Stimulated activated CD4-positive, alpha-beta T cell treated with anti-CD3 and anti-CD28 coated beads, TNF-alpha, amount 100 ng/mL, for 48 hours (primary cell): ENCODE measurements at places on chromosomes 13 and 19.

- DNase-seq, result no peak
Measured at GRCh38 chr19:51783372-51783771, 11.6 kb upstream of the FPR3 start.

- peak; percentile 46 for DNase-seq
Measured at GRCh38 chr13:31742097-31742734, 2.9 kb downstream of the RXFP2 start.

- no peak for DNase-seq
Measured at GRCh38 chr13:90933097-90933826, 414.2 kb upstream of the MIR17HG start.

DNA sequence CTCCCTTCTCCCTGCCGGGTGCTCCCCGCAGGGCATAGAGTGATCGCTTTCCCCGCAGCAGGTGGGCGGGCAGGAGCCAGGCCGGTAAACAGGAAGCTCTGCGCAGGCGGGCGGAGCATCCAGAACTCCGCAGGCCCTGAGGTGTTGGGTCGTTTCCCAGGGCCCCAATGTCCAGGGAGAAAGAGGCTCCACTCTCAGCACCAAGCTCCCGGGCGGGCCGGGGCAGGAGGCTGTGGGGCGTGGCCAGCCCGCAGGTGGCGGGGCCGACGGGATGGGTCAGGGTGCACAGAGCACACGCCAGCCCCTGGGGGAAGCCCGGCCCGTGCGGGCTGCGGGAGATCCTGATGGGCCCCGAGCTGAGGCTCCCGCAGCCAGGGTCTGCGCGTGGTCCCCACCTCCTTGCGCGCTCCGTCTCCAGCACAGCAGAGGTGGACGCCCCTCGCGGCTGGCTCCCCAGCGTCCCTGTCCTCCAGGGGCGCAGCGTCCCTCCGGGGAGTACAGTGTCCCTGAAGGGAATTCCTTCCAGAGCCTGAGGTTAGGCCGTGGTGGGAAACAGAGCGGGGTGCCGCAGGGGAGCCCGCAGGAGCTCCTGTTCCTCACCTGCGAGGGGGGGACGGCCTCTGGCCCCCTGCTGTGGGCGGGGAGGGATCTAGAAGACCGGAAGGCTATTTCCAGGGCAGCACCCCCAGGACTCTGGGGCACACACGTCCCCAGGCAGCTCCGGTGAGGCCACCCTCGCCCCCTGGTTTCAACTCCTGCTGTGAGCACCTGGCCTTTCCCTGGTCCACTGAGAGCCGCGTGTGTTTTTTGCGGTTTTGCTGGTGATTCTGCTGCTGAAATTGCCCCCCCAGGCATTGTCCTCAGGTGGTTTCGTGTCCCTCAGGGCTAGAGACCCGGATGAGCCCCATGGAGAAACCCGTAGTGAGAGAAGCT is 12.2 kb downstream of the PIP5K1C start:
- DNase-seq, result no peak

DNA sequence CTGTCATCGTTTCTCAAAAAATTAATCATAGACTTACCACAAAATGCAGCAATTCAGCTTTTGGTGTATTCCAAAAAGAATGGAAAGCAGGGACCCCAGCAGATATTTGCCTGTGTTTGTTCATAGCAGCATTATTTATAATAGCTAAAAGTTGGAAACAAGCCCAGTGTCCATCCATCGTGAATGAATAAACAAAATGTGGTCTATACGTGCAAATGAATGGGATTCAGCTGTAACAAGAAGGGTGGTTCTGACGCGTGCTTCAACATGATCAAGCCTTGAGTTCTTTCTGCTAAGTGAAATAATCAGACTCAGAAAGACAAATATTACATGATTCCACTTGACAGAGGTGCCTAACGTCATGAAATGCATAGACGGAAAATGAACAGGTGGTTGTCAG is 36.4 kb downstream of the PSG11 start:
- DNase-seq, result no peak

GRCh38 chr13:99663185-99663825 is 162.0 kb downstream of the TM9SF2 start:
- DNase-seq, result no peak

- DNase-seq, result no peak
Measured at GRCh38 chr13:91278291-91278690, 69.2 kb upstream of the MIR17HG start.

- DNase-seq, result no peak
Measured at GRCh38 chr13:114119196-114119595, 13.2 kb downstream of the RASA3 start.

DNA sequence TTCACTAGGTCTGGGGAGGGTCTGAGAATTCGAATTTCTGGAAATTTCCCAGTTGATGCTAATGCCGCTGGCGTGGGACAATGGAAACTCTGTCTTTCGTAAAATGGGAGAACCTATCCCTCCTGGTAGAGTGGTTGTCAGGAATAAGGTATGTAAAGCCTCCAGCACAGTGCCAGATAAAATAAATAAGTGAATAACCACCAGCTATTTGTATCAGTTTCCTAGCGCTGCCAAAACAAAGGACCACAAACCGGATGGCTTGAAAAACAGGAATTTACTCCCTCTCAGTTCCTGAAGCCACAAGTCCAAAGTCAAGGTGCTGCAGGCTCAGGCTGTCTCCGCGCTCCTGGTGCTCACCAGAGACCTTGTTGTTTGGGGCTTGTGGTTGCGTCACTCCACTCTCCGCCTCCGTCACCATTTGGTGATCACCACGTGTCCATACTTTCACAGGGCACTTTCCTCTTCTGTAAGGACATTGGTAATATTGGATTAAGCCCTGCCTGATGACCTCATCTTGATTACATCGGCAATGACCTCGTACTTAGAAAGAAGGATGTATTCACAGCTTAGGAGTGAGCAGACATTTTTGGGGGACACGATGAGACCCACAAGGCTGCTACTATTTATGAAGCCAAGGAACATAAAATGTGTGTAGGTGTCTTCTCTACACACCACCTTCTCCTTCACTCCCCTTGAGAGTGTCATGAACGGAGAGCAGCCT is 428.5 kb downstream of the IRS2 start:
- DNase-seq, result no peak

DNA sequence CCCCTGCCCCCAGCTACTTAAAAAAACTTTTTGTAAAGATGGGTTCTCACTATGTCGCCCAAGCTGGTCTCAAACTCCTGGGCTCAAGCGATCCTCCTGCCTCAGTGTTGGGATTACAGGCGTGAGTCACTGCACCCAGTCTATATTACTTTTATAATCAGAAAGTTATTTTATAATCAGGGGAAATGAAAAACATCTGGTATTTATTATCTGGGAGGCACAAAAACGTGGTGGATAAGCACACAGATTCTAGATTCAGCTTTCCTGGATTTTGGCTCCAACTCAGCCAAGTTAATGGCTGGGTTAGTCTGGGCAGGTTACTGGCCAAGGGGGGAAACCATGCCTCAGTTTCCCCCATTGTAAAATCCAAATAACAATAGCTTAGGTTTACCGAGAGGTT is 24.7 kb downstream of the KEAP1 start:
- DNase-seq, result no peak

- no peak for DNase-seq
Measured at GRCh38 chr19:41554907-41555306, 21.1 kb upstream of the CEACAM21 start.

DNA sequence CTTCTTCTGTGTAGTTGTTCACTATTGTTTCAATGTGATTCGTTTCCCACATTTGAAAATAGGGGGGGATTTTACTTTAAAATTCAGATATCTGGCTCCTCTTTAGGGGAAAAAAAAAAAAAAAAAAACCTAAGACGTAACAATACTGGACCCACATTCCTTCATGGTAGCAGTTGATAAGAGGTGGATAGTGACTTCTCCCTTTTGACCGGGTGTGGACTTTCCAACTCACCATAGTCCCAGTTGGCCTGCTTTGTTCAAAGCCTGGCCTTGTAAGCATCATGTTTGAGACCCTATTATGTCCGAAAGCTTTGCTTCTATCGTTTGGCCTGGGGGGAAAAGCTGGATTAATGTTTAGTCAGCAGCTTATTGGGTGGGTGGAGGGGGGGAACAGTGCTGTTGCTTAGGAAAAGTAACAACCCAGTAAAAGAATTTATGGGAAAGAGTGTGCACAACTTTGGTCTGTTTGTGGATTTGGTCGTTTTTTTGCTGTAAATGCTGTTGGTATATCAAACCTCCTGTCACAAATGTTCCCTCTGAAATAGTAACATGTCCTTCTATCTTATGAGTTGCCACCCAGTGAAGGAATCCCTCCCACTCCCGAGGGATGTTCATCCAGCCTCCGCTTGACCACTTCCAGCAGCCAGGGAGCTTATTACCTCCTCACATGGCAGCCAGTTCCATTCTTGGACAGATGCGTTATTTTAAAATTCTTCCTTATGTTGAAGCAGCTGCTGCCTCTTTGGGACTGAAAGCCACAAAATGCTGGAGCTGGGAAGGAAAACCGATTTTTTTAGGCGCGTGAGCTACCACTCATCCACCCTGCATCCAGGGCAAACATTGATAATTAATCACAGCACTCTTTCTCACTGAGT is 10.4 kb downstream of the SAMD4B start:
- DNase-seq, result no peak

DNA sequence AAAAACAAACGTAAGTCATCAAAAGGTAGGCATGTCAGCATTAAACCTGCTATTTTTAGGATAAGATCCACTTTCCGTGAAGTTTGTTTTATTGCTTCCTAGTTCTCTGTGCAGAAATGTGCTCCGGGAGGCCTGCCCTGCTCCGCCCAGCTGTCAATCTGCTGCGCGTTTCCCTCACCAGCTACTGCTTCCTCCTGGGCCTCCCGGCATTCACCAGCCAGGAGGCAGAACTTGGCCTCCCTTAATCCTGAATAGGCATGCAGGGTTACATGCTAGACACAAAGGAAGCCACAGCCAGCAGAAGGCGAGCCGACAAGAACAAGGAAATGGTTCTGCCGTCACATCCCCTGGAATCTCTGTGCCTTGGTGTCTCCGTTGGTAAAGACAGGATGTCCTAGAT is 386.2 kb downstream of the IRS2 start:
- no peak for DNase-seq

GRCh38 chr13:47184321-47184720 is 287.5 kb upstream of the HTR2A start:
- no peak for DNase-seq

GRCh38 chr13:112793545-112794445 is 104.0 kb downstream of the ATP11A start:
- DNase-seq, result no peak

- DNase-seq, result no peak
Measured at GRCh38 chr13:47374741-47375140, 477.9 kb upstream of the HTR2A start.

DNA sequence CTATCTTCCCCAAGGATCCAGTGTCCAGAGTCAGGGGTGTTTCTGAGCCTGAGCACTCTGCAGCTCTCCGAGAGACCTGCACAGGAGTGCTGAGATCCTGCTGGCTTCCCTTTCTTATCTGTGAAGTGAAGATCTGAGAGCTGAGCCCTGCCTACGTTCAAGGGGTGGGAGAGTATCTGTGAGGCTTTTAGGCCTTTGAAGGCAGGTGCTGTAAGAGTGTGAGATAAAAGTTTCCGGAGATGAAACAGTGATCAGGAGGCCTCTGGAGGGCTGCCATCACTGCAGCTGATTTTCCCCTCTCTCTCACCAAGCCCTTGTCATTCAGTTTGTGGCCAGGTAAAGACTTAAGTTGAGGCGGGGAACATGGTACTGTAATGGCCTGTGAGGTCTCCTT is 83.1 kb downstream of the AKAP11 start:
- no peak for DNase-seq

DNA sequence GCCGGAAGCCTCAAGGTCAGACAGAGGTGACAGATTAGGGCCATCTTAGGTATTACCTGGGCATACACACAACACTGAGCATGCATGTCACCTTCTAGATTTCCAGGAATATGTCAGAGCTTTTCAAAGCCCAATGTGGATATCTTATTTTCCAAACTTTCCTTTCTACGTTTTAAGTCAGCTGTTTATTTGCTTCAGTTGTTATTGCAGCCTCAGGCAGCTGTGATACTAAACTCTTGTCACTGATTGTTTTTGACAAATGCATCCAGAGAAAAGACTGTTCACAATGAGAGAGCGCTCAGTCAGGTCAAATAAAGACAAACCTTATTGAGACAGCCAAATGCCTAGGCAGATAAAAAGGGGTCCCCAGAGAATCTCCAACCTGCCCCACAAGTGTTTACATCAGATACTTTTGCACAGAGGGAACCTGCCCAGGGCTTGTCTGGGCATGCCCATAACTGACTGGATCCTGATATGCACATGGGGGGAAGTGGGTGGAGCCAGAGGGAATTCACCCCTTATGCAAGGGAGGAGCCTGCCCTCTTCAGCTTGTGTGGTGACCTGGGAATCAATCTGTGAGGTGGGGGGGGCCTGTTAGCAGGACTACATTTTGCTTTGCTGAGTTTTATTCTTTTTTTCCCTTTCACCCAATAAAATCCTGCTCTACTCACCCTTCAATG is 28.5 kb downstream of the MED4 start:
- DNase-seq, result no peak

GRCh38 chr19:3465552-3465951 is 14.8 kb downstream of the SMIM24 start:
- no peak for DNase-seq

- no peak for DNase-seq
Measured at GRCh38 chr13:25473864-25474263, 102.1 kb downstream of the ATP8A2 start.

DNA sequence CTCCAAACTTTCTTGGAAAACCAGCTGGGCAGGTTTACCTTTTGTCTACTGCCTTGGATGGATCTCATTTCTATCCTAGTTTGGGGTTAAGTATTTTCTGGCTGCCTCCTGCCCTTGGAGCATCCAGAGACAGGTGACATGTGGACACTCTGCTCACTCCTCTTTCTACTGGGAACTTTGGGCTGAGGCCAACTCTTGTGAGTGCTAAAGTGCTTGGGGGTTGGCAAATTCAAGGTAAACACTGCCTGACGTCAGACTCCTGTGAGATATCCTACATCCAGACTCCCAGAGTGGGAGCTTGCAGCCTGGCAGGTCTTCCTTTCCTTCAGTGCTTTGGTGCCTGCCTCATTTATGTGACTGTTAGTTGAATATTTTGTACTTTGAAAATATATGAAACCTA is 388.1 kb downstream of the KCNRG start:
- DNase-seq, result no peak

DNA sequence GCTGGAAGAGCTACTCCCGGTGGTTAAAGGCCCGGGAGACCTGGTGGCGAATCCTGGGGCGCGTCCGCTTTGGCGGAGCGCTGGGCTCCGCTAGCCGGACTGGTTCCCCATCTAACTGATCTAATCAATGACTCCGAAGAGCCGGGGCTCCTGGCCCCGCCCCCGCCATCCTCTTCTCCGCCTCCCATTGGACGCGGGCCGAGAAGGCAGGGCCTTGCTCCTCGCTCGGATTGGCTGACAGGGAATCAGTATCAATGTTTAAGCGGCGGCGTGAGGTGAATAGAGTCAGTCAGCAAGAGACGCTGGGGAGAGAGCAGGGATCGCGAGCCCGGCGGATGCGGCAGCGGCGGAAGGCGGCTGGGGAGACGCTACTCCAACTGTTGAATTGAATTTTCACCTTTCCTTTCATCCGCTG is 1.7 kb upstream of the PCDH17 start:
- no peak for DNase-seq

GRCh38 chr19:42542791-42543190 is 14.5 kb upstream of the CEACAM1 start:
- no peak for DNase-seq

DNA sequence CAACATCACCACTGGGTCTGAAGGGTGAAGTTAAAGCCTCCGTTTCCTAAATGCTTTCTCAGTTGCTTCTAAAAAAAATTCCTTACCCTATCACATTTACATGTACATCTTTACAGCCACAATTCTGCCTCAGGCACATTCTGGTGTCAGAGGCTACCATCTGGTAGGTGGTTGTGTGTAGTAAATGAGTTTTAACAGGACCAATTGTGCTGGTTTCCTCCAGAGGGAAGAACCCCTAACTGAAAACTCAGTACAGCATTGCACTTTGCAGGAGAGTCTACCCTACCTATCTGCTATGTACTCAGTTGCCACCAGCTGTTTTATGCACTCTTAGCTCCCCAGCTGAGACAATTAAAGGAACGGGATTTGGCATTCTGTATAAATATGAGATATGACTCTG is 1576.5 kb downstream of the PCDH9 start:
- DNase-seq, result no peak
